ENCODE measurements at places on chromosomes 6 and 20.

- no peak for DNase-seq
Observed at GRCh38 chr6:37347670-37348111, 6.1 kb upstream of the RNF8 start.

- DNase-seq = no peak
Observed at GRCh38 chr20:33028875-33029274, 2.6 kb upstream of the BPIFB6 start.

GRCh38 chr20:49915380-49916145 is at the start of gene SPATA2:
Gene SPATA2 (minus strand): TSS chr20:49915529. CDS start chr20:49908490, 7,039 bp downstream.
- DNase-seq = peak; percentile 90

DNA sequence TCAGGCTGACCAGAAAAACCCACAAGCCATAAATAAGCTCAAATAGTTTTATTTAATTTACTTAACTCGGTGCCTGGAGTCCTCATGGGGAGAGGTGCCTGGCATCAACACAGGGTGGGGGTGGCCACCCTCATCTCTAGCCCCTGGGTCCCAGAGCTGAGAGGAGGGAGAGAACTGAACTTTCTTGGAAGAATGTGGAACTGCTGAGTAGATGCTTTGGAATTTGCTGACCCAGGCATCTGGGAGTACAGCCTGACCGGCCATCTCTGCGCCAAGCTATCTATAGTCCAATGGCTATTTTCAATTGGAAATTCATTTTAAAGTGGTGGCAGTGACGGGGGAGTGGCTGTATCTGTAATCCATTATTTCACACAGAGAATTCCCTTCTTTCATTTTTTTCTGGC is 104.8 kb downstream of the CDH26 start:
- DNase-seq = no peak

DNA sequence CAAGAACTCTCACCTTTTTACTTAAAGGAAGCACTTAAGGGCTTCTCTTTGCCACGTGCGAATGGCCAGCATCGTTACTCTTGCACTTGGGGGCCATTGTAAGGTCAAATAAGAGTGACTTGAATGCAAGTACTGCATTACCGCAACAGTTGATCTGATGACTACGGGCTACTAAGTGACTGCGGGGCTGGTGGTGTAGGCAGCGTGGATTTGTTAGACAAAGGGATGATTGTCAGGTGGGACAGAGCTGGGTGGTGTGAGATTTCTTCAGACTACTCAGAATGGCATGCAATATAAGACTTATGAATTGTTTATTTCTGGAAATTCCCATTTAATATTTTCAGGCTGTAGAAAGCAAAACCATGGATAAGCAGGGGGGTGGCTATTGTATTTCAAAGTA is 199.7 kb upstream of the UST start:
- DNase-seq = no peak

DNA sequence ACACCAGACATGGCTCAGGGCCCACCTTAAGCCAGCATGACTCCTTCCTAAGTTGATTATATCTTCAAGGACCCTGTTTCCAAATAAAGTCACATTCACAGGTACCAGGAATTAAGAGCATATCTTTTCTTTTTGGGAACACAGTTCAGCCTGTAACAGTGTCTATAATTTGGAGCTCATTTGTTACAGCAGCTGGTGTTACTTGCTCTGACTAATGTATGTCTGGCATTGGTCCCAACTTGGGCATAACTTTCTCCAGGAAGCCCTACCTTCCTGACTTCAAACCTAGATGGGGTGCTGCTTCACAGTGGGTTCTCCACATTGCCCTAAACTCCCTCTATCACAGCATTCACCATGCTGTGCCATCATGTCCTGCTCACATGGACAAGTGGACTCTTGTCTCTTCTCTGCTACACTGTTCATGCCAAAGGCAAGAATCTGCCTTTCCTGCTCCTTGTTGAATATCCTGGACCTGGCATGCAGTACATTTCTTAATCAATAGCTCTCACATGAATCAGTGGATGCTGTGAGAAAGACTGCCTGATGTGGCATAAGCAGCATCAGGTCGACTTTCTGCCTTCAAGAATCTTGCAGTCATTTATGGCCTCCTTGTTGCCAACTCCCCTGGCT is 117.4 kb upstream of the FOXA2 start:
- DNase-seq = no peak

GRCh38 chr20:51767867-51768758 is at the start of gene ATP9A:
Gene ATP9A (minus strand): TSS chr20:51768390. CDS start chr20:51768369, 21 bp downstream.
- no peak for DNase-seq

DNA sequence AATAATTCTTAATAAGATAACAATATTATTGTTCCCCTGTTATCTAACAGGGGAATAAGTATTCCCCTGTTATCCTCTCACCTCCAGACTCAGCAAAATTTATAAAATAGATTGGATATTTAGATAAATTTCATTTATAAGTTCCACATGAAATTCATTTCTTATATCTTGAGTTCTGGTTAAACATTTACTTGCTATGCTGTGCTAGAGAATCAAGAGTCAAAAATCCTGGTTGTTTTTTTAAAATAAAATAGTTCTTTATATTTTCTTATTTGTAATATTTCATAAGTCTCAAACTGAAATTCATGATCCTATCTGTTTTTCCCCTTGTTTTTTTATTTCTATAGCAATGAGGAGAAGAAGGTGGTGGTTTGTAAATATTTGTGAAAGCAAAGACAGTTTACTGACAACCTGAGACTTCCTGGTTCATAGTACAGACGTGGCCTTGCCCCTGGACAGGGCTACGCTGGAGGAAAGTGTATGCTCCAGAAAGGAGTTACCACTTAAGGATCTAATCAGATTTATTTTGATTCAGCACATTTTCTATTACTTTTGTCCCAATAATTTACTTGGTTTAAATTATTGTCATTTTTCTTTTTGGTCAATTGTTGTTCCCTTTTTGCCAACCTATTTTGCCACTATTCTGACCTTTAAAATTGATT is 37.8 kb upstream of the MARCKS start:
- DNase-seq = no peak

DNA sequence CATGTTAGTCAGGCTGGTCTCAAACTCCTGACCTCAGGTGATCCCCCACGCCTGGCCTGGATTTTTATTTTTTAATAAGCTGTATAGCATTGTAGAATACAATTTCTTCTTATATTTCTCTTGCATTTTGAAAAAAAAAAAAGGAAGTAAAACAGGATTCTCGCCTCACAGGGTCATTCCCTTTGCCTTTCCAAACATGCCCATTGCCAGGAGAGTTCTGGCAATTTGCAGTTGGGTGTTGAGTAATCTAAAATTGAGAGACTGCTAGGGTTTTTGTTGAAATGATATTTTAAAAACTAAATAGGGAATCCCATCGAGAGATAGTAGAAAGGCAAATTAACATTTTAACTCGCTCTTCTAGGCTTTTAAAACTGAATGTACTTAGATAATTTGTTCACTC is 196.1 kb downstream of the JARID2 start:
- no peak for DNase-seq

DNA sequence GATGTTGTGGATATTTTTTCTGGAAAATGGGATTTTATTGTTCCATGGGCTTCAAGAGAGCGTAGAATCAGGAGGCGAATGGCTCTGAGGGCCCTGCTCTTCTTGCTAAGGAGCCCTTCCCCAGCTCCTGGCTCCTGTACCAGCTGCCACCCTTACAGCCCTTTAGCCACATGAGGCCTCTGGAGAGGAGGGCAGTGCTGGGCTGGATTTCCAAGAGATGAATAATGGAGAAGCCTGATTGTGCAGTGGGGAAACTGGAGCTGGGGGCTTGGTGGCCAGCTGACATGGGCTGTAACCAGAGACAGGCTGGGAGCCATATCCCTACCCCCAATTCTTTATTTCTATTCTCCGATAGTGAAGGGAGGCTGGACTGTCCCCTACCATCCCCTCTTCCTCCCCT is 9.2 kb downstream of the LRRC73 start:
- no peak for DNase-seq

DNA sequence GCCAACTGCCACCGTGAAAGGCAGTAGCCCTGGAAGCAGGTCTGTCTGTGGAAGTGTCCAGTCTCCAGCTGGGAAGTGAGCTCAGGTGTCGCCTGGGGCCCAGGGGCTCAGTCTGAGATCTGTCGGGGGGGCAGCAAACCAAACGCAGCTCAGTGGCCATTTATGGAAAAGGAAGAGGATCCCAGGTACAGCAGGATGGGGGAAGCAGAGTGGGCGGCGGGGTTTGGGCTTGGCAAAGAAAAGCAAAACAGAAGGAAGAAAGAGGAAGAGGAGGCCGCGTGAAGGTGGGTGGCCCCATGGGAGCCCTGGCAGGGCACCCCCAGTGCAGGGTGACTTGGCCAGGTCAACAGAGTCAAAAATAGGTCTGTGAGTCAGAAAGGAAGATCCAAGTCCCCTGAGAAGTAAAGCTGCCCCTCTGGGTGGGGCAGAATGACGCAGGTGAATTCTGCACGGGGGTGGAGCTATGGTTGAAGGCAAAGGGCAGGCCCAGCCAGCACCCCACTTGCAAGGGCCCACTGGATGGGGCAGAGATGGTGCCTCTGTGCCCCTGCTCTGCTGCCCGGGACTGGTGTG is 5.3 kb downstream of the PXDC1 start:
- DNase-seq = no peak

- DNase-seq = no peak
Observed at GRCh38 chr6:37546141-37546871, 46.6 kb upstream of the CCDC167 start.

DNA sequence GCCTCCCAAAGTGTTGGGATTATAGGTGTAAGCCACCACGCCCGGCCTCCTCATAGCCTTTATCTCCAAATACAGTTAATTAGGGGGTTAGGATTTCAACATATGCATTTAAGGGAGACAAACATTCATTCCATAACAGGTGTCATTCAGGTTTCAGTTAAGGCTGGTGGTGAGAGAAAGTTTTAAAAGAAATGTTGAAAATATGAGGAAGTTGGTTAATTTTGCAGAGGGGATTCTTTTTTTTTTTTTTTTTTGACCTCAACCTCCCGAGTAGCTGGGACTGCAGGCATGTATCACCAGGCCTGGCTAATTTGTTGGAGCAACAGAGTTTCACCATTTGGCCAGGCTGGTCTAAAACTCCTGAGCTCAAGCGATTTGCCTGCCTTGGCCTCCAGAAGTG is 12.5 kb upstream of the EBF4 start:
- DNase-seq = no peak

DNA sequence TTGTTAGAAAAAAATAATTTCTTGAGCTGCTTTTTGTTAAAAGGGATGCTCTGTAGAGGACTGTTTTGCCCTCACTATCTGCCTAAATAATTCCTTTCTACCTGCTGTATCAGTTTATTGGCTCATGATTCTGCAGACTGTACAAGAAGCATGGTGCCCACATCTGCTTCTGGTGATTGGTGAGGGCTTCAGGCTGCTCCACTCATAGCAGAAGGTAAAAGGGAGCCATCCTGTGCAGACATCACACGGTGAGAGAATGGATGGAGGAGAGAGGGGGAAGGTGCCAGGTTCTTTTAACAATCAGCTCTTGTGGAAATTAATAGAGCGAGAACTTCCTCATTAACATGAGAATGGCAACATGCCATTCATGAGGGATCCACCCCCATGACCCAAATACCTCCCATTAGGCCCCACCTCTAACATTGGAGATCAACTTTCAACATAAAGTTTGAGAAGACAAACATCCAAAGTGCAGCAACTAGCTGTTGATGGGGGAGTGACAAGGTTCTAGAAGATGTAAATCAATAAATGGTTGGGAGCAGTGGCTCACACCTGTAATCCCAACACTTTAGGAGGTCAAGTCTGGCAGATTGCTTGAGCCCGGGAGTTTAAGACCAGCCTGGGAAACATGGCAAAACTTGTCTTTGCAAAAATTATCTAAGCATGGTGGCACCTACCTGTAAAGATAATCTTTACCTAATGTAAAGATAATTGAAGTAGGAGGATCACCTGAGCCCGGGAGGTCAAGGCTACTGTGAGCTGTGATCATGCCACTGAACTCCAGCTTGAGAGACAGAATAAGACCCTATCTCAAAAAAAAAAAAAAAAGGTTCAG is 15.7 kb upstream of the AHCY start:
- no peak for DNase-seq

DNA sequence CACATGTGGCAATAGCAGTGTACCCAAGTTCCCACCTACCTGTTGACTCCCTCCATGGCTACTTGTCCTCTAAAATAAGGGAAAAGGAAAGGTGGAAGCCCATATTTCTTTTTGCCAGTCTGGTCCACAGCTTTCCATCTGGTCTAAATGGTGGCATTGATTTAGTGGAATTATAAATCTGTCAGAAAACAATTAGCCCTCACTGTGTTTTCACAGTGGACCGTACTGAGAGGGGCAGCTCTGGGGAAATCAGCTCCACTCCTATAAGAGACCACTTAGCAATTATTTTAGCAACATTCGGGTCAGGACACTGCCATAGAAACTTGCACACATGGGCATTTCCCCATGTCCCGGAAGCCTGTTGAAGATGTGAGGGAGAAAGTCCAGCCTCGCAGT is 653.4 kb upstream of the MARCKS start:
- no peak for DNase-seq

- DNase-seq = no peak
Observed at GRCh38 chr6:21885532-21886114, 292.1 kb downstream of the SOX4 start.

- no peak for DNase-seq
Observed at GRCh38 chr20:19764207-19764606, 6.1 kb downstream of the RIN2 start.

GRCh38 chr20:63016514-63017075 is 9.8 kb upstream of the BHLHE23 start:
- no peak for DNase-seq

DNA sequence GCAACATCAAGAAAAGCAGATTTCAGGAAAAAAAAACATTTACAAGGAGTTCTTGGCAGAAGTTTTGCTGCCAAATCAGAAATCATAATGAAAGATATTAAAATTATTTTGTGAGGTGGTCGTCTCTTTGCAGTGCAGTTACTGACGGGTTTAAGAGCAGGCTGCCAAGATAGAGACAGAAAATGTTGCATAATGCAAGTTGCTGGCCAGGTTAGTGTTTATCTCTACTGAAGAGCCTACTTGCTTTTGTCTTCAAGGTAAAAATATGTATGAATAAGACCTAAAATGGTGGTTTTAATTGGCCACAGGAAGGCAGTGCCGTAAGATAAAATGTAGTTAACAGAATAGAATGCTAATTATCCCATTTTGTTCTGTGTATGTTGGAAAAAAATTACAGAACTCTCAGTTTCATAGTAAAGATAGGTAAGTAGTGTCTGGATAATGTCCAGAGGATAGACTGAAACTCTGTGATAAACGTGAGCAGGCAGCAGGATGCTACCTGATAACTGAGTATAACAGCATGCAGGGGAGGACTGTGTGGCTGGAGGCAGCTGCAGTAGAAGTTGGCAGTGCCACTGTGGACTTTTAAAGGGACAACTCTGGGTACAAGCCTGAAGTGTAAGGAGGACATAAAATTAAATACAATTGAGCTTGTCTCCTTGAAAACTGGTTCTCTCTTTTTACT is 13.9 kb downstream of the FOXO3 start:
- no peak for DNase-seq

DNA sequence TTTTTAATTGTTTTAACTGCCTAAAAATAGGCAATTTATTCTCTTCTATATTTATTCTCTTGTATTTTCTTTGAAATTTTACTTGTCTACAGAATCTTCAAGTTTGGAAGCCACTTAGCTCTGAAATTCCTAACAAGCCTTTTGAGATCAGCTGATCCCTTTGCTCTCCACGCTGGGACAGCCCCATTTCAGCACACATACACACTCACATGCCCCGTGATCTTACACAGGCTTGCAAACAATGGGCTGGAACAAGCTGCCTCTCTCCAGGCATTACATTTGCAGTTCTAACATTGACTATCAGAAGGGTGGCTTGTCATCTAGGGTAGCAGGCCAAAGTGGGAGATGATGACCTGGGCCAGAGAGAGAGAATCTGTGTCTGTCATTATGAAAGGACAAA is 62.1 kb upstream of the RAB32 start:
- DNase-seq = no peak

- no peak for DNase-seq
Observed at GRCh38 chr20:19885939-19886660, 128.0 kb downstream of the RIN2 start.
